ENCODE measurements at places on chromosomes 7 and 10.

GRCh38 chr10:24313283-24313682 lies 104.3 kb downstream of the KIAA1217 start:
- no peak for DNase-seq

DNA sequence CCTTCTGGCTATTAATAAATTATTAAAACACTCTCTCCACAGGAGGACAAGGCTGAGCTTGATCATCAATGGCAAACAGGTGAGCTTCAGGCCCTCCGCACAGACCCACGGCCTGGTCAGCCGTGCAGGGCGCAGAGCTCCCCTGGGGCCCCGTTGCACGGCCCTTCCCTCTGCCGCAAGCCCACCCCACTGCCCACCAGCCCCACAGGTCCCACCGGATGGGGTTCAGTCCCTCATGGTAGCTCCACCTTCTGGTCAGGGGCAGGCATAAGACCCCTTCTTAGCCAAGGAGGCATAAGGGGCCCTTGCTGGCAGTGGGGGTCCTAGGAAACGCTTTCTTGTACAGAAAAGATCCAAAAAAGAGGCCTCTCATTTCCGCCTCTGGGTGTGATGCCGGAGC lies 84.6 kb downstream of the MAD1L1 start:
- DNase-seq, result no peak

GRCh38 chr10:8280946-8281345 lies 226.5 kb downstream of the GATA3 start:
- no peak for DNase-seq

- no peak for DNase-seq
Measured at GRCh38 chr10:60096761-60097513, 190.6 kb upstream of the CCDC6 start.

GRCh38 chr7:133704453-133704852 lies 422.7 kb upstream of the LRGUK start:
- no peak for DNase-seq

GRCh38 chr7:93352881-93353280 lies 120.7 kb downstream of the VPS50 start:
- no peak for DNase-seq

DNA sequence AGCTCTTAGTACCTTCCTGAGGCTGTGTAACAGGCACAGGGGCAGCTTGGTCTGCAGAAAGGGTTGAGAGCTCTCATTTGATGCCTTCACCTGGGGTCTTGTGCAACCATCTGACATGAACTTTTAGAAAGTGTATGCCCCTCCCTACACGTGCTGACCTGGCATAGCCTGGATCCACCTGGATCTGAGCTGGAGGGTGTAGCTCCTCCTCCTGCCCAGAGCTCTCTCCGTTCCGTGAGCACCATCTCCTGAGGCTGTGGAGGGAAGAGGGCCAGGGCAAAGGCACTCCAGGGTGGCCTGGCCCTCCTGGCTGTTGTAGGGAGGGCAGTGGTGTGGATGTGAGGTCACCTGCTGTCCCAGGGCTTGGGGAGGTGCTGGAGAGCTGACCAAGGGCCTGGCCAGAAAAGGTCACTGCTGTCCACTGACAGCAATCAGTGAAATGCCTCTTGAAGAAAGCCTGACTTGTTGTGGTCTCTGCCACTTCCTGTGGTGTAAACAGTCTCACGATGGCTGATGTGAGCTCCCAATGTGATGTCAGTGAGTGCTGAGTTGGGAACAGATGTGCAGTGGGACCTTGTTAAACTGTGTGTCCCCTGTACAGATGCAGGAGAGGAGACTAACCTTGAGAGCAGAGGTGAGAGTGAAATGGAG lies 23.0 kb downstream of the AMZ1 start:
- DNase-seq, result no peak

All from retina (tissue), 1 donor.